ENCODE measurements at places on chromosomes 2 and 18.

GRCh38 chr2:1581965-1582625 is 162.2 kb downstream of the PXDN start:
- peak; percentile 51 for DNase-seq

GRCh38 chr18:46247942-46248341 is 143.8 kb downstream of the HAUS1 start:
- DNase-seq, result no peak

DNA sequence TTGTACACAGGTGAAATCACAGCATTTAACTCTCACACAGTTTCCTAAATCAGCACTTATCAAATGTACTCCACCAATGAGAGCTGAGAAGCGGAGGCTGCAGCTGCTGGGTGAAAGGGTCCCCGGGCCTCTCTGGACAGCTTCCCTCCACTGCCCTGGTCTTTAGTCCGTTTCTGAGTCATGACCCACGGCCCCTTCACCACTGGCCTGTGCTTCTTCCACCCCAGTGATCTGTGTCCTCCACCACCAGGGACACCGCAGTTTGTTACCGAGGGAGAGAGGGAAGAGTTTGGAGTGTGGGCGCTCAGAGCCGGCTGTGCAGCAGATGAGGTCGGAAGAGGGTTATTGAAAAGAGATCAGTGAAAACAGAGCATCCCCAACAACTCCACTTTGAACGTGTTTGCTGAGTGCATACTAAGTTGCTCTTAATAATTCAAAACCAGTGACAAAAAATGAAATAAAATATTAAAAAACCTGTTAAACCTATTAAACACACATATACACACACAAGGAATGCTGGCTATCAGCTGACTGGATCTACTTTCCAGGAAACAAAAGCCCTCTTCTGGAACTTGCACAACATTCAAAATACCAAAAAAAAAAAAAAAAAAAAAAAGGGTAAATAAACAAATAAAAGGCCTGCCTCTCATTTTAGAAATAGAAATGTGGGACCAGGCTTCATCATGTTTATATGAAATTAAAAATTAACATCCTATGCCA is 54.1 kb downstream of the PXDN start:
- no peak for DNase-seq

DNA sequence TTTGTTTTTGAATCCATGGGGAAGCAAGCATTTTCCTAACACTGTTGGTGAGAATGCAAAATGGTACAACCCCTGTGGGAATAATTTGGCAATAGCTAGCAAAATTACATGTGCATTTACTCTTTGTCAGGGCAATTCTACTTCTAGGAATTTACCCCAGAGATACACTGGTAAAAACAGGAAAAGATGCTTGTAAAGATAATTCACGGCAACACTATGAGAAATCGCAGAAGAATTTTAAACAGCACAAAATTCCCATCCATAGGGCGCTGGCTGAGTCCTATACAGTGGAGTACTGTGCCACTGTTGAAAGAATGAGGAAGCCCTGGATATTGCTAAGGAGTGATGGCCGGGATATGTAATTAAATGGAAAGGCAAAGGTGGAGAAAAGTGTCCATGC is 75.8 kb downstream of the DGKD start:
- peak; percentile 68 for DNase-seq

DNA sequence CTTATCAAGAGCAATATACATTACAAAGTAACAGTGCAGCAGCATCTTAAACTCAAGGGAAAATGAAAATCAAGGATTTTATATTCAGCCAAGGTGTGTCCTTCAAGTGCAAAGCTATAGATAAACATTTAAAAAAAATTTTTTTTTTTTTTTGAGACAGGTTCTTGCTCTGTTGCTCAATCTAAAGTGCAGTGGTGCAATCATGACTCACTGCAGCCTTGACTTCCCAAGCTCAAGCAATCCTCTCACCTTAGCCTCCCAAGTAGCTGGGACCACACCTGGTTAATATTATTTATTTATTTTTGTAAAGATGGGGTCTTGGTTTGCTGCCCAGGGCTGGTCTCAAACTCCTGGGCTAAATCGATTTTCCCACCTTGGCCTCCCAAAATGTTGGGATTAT is 9.0 kb downstream of the CDKL4 start:
- DNase-seq, result no peak

DNA sequence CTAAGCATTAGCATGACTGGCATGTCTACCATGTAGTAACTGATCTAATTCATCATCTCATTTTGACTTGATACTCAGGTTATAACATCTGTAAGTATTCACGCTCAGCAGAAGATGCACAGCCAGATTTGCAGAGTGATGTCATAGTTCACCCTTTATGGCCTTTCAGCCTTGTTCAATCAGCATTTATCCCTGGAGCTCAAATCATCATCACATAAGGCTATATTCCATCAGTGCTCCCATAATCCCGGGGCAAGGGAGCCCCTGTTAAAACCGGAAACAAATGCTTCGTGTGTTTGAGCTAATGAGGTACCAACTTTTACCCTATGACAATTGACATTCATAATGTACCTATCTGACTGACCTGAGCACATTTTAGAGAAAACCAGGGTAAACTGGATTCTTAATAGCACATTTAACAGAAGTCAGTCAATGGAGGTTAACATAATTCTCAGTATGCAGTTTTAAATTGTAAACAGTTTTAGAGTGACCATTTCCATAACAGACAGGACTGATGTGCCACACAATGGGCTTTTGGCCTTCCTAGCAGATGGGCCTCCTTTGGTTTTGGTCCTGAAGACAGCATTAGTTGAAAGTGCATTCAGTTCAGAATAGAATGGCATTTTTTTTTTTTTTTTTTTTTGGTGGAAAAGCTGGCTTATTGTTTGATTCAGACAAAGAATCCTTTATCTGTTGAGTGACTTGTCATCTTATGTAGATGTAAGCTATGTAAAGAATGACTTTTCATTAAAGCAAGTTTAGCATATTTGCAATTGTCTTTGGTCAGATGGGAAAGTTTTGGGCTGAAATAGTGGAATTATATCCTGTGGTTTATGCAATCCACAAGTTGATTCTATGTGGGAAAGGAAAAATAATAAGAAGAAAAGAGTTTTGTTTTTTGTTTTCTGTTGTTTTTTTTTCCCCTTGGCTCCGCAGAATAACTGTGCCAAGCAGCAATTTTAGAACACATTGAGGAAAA is 866.0 kb upstream of the ACVR2A start:
- DNase-seq, result peak; percentile 67

Data from fibroblast of skin of scalp (primary cell).